Fibroblast of lung (primary cell): ENCODE measurements at places on chromosomes 1 and 21. TPM values are rescaled to one million over a fixed set of nuclear protein-coding genes. Genes with fewer than 3 reads are reported as not detected.

DNA sequence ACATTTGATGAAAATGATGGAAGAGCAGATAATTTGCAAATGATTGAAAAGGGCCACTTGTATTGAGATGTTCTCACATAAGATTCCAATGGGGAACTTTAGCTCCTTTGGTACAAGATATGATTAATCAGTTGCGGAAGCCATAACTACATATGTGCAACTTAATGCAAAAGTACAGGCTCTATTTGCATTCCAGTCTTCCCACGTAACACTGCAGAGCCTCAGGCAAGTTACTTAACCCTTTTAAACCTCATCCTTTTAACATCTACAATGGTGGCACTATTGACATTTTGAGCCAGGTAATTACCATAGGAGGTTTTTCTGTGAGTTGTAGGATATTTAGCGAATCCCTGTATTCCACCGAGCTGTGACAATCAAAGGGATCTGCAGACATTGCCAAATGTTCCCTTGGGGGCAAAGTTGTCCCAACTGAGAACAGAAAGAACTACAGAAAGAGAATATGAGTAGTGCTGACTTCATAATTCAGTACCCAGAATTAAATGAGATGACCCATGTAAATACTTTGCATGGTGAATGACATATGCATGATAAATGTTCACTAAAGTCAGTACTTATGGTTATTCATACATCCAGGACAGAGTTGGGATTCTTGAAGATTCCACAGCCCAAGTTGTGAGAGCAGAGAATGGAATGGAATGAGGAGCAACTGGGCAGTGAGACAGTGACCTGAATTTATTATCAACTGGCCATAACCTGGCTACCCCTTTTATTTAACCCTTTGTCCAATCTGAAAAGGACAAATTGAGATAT, 62.6 kb downstream of the SPAG17 start:
- H3K27ac ChIP-seq = no peak overlapping the region
- H3K4me3 ChIP-seq = no peak overlapping the region
- H3K4me1 ChIP-seq = no peaks in the 10 kb centered on the region

GRCh38 chr1:206899717-206900116, 2.5 kb downstream of the IL24 start:
- H3K4me1 ChIP-seq = peaks cover 34% of the 10 kb centered on the region
- no peaks in the 10 kb centered on the region for H3K27me3 ChIP-seq
- DNase-seq = no peak
- no peaks in the 10 kb centered on the region for H3K36me3 ChIP-seq

- no peak overlapping the region for H3K4me3 ChIP-seq
- H3K27ac ChIP-seq = no peak overlapping the region
- H3K27me3 ChIP-seq = no peaks in the 10 kb centered on the region
- DNase-seq = no peak
- no peaks in the 10 kb centered on the region for H3K36me3 ChIP-seq
These were observed 50.2 kb downstream of the PRDX6 start for GRCh38 chr1:173527151-173527826.

CELA3B gene
- not detected in 2 replicates for total RNA-seq
